ENCODE measurements at places on chromosomes 13 and 19. TPM values are rescaled to one million over a fixed set of nuclear protein-coding genes. Genes with fewer than 3 reads are reported as not detected.

PCDH9 gene
- total RNA-seq, result 25.8 TPM

EXOC3L2 gene
- total RNA-seq, result 0.11 TPM

SLC25A41 gene
- total RNA-seq, result not detected

TYK2 gene
- 86.0 TPM for total RNA-seq

NTF4 gene
- total RNA-seq, result 20.8 TPM

TNFSF13B gene
- 0.43 TPM for total RNA-seq

ERCC1 gene
- 73.0 TPM for total RNA-seq

ZNF555 gene
- 7.5 TPM for total RNA-seq

TMEM145 gene
- not detected for total RNA-seq

DHDH gene
- total RNA-seq, result not detected

All from placental epithelial cell (primary cell).